ENCODE measurements at places on chromosomes 11 and 22. TPM values are rescaled to one million over a fixed set of nuclear protein-coding genes. Genes with fewer than 3 reads are reported as not detected.

Gene APOA4
- total RNA-seq: not detected

Gene C22orf31
- not detected for total RNA-seq

Gene KRTAP5-11
- total RNA-seq: not detected

GRCh38 chr11:34308049-34308912, 49.5 kb downstream of the ABTB2 start:
- H3K27me3 ChIP-seq: no peaks in the 10 kb centered on the region
- H3K4me1 ChIP-seq: peaks cover 6% of the 10 kb centered on the region
- no peak overlapping the region for H3K4me3 ChIP-seq
- H3K36me3 ChIP-seq: no peaks in the 10 kb centered on the region

DNA sequence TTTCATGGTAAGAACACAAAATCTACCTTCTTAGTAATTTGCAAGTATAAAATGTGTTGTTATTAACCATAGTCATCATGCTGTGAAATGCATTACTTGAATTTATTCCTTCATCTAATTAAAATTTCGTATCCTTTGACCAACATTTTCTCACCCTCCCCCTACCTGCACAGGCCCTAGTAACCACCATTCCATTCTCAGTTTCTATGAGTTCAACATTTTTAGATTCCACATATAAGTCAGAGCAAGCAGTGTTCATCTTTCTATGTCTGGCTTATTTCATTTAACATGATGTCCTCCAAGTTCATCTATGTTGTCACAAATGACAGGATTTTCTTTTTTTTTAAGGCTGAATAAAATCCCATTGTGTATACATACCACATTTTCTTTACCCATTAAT, 43.5 kb upstream of the CCDC179 start:
- H3K4me3 ChIP-seq: no peak overlapping the region
- H3K27me3 ChIP-seq: no peaks in the 10 kb centered on the region
- H3K4me1 ChIP-seq: no peaks in the 10 kb centered on the region
- H3K27ac ChIP-seq: no peak overlapping the region

- no peaks in the 10 kb centered on the region for H3K4me1 ChIP-seq
- no peak for DNase-seq
- no peak overlapping the region for H3K27ac ChIP-seq
- no peaks in the 10 kb centered on the region for H3K36me3 ChIP-seq
- peaks cover 4% of the 10 kb centered on the region for H3K27me3 ChIP-seq
These were observed 30.4 kb downstream of the USH1C start for GRCh38 chr11:17513853-17514252.

- no peaks in the 10 kb centered on the region for H3K27me3 ChIP-seq
- peak overlapping the region; percentile 52 for H3K27ac ChIP-seq
- DNase-seq: peak; percentile 40
- H3K36me3 ChIP-seq: peaks cover 53% of the 10 kb centered on the region
- no peak overlapping the region for H3K4me3 ChIP-seq
- peaks cover 28% of the 10 kb centered on the region for H3K4me1 ChIP-seq
These were observed 22.3 kb upstream of the OR5B21 start for GRCh38 chr11:58530236-58530635.

GRCh38 chr22:36439481-36440271, 41.8 kb downstream of the TXN2 start:
- peak; percentile 35 for DNase-seq
- H3K36me3 ChIP-seq: no peaks in the 10 kb centered on the region
- no peaks in the 10 kb centered on the region for H3K27me3 ChIP-seq
- H3K4me3 ChIP-seq: no peak overlapping the region
- peaks cover 36% of the 10 kb centered on the region for H3K4me1 ChIP-seq
- no peak overlapping the region for H3K27ac ChIP-seq

Data from CD4-positive, alpha-beta T cell (primary cell).